ENCODE measurements at places on chromosomes 4 and X.

- no peak for DNase-seq
Measured at GRCh38 chrX:43239356-43239755, 416.7 kb upstream of the MAOA start.

DNA sequence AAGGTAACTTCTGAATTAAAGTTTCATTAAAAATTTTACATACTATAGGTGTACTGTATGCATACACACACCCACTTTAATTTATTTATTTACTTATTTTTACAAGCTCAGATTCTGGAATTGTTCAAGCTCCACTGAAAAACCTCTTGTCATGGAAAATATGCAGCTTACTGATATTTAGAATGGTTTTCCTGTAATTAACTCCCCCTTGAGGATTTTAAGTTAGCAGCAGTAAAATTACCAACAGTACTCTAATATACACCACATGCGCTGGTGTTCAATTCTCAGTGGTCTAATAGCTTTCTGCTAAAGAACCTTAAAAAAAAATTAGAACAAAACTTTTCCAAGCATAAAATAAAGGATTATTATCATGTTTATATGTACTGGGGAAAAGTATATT is 12.0 kb downstream of the MAB21L2 start:
- no peak for DNase-seq

DNA sequence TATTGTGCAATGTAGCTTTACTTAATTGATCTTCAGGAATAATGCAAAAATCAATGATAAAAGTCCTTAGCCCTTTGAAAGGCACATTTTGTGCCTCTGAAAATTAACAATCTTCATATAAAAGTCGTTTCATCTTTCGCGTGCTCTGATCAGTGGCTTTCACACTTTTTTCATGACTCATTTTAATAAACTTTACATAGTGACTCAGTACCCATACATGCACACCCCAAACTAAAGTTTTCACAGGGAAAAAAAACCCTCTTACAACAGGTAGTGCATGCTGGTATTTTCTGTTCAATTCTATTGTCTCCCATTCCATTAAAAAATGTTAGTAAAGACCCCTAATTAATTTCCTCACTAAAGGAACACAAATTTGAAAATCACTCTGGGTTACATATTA is 21.5 kb downstream of the RWDD4 start:
- no peak for DNase-seq

GRCh38 chr4:91488946-91489345 is 814.8 kb upstream of the GRID2 start:
- DNase-seq, result no peak

DNA sequence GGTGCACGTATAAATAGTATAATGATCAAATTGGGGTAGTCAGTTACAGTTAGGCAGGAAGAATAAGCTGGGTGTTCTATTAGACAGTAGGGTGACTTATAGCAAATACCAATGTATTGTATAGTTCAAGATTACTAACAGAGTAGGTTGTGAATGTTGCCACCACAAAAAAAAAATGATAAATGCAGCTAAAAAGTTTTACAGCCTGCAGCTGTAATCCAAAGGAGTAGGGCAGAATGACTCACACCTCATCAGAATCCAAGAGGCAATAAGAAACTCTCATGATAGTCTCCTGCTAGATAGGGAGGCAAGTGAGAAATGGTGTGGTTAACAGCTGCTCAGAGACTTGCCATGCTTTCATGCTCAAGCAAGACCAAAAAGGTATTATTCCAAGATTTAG is 19.6 kb upstream of the TCEAL4 start:
- no peak for DNase-seq

- DNase-seq, result no peak
Measured at GRCh38 chr4:96073461-96073860, 233.6 kb downstream of the PDHA2 start.

- no peak for DNase-seq
Measured at GRCh38 chr4:102525504-102525903, 24.3 kb downstream of the NFKB1 start.

DNA sequence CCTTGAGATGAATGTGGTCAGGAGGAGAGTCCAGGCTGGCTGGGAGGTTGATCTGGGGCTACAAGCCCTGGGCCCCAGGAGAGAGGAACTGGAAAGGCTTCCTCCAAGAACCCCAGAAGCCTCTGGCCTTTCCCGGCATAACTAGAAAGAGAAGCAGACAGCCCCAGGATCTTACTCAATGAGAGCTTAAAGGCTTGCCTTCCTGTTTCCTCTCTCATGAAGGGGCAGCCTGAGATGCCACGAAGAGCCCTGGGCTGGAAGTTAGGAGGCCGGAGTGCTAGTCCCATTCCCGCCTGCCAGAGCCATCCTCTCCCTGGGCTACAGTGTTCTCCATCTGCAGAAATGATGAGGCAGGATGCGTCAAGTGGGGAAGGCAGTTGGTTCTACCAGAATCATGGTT is 20.1 kb upstream of the XPNPEP2 start:
- no peak for DNase-seq

GRCh38 chr4:158462611-158463010 is 59.1 kb upstream of the RXFP1 start:
- DNase-seq, result no peak

- no peak for DNase-seq
Measured at GRCh38 chrX:153304988-153305736, 16.4 kb downstream of the PNMA6F start.

- no peak for DNase-seq
Measured at GRCh38 chrX:144327495-144327894, 443.6 kb downstream of the UBE2NL start.

DNA sequence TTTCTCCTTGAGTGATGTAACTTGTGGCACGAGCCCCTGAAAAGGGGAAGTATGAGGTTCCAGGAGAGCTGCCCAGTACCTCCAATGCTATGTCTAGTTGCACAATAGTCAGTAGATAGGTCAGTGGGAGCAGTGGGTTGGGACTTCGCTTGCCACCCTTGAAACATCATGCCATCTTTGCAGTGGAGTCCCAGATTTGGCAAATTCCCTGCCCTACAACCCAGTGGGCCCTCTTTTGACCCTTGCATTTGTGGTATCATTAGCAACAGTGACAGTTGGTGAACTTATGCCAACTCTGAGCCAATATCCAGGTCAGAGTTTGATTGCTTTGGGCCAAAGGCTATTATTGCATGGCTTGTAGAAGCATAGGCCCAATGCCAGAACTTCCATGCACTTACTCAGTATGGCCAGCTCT is 12.3 kb downstream of the FHL1 start:
- DNase-seq, result no peak

DNA sequence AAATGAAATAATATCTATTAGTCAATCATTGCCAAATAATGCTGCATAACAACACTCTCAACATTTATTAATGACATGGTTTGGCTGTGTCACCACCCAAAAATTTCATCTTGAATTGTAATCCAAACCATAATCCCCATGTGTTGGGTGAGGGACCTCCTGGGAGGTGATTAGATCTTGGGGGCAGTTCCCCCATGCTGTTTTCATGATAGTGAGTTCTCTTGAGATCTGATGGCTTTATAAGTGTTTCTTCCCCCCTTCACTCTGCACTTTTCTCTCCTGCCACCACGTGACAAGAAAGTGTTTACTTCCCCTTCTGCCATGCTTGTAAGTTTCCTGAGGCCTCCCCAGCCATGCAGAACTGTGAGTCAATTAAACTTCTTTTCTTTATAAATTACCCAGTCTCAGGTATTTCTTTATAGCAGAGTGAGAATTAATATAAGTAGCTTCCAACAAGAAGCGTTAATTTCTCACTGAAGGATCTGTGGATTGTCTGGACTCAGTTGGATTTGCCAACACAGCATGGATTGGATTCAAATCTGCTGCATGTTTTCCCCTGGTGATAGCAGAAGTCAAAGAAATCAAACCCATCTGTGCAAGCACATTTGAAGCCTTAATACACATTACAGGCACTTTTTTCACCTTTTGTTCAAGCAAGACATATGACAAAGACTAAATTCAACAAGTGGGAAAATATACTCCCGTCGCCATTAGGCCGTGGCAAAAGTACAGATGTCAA is 216.6 kb downstream of the PDGFC start:
- DNase-seq, result no peak

DNA sequence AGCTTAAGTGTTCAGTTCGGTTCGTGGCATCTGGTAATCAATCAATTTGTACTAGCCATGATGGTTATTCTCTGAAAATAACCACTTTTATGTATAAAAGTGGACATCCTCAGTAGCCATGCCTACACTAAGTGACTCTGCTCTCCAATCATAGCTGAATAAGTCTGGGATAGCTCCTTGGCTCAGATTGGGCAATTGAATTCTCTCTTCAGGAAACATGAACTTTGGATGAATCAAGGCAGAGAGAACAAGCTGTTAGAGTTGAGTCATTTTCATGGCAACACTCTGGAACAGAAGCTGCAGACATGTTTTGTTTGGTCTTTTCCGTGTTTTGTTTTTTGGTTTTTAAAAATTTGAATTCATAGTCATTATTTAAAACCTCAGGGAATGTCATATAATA is 66.8 kb upstream of the TMEM164 start:
- no peak for DNase-seq

- no peak for DNase-seq
Measured at GRCh38 chrX:72536542-72536941, 36.1 kb downstream of the HDAC8 start.

- no peak for DNase-seq
Measured at GRCh38 chrX:291411-291901, 10.3 kb downstream of the PLCXD1 start.

- no peak for DNase-seq
Measured at GRCh38 chrX:15014281-15014680, 141.1 kb downstream of the MOSPD2 start.
